ENCODE measurements at places on chromosomes 11 and 22. TPM values are rescaled to one million over a fixed set of nuclear protein-coding genes. Genes with fewer than 3 reads are reported as not detected.
A peak's percentile ranks its signal among the peaks of the same experiment; 100 is the strongest.

DNA sequence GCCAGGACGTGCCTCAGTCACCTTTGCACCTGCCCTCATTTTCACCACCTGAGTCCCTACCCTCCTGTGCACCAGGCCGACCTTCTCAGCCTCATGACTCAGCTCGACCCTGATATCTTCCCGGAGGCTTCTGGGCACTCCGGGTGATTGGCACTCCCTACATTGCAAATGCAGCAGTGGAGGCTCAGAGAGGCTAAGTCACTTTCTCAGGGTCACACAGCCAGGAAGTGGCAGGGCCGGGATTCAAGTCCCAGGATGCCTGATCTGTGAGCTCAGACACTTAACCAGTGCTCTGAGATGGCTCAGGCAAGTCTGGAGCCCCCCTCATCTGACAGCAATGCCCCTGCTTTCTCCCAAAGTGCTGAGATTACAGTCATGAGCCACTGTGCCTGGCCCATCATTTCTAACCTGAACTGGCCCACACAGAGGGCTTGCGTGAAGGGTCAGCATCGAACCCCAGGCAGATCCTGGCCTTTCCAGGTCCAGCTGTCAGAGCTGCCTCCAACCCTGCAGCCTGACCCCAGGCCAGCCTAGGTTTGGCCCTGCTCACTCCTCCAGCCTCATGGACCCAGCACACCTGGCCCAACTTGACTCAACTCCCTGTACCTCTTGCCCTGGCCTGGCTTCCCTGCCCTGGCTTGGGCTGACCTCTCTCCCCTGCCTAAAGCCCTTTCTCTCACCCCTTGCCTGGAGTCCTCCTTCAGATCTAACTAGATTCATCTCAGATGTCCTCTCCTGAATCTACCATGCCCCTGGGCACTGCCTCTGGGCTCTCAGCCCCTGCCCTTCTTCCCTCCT is 40.7 kb upstream of the RTL6 start:
- DNase-seq: no peak

DNA sequence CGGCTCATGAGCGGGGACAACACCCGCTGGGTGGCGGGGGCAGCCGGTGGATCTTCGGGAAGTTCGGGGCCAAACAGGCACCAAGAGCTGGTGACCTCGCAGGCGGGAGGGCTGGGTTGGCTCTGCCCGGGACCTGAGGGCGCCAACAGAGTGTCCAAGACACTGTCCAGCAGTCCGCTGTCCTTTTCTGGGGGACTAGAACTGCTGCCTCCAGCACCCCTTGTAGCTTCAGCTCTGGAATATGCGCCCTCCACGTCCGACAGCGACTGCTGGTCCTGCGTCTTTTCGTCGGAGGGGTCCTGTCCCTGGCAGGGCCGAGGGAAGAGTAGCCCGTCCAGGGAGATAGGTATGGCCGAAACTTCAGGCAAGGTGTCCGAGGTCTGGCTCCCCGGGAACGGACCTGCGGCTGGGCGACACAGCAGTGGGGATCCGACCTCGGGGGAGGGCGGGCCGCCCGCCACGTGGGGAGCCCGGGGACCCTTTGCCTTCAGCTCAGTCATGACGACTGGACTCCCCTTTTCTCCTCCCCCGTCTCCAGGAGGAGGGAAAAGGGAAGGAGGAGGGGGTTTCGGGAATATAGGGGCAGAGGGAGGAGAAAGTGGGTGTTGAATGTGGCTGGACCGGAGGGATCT is 926 bp downstream of the PGR start:
- peak; percentile 30 for DNase-seq

DNA sequence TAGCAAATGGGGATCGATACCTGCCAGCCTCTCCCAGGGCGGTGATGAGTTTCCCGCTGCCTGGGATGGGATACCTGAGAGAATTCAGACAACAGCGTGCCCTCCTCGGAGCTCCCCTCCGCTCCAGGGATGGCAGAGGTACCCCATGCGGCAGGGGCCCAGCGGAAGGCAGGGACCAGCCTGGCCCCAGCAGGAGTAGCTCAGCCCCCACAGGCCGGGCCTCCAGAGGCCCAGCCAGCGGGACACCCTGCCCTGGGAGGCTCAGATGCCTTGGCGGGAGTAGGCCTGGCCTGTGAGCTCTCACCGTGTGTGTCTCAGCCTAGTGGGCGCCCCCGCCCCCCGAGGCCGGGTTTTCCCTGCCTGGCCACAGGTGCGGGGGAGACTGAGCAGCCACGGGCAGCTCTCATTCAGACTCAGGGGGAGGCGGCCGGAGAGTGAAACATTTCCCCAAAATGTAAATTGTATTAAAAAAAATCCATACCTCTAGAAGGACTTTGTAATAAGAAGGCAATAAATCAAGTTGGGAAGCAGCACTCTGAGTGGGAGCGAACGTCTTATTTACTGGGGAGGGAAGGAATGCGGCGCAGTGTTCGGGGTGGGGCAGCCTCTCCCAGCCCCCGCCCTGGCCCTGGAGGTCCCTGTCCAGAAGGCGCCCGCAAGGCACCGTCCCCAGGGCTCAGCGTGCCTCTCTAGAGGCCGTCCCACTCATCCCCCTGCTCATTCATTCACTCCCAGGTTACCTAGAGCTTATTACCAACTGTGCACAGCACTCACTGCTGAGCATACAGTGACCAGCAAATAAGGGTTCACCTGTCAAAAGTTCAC is 888.0 kb downstream of the BRD1 start:
- DNase-seq: no peak

C22orf31 gene
- polyA plus RNA-seq: not detected

GRCh38 chr11:69598147-69598546 is 42.8 kb upstream of the CCND1 start:
- no peak for DNase-seq

IGLL1 gene
- polyA plus RNA-seq: 0.23 TPM

GRCh38 chr11:86418917-86419316 is 44.2 kb downstream of the CCDC81 start:
- DNase-seq: no peak

DNAL4 gene
- polyA plus RNA-seq: 8.3 TPM

UCP3 gene
- 0.21 TPM for polyA plus RNA-seq

DNA sequence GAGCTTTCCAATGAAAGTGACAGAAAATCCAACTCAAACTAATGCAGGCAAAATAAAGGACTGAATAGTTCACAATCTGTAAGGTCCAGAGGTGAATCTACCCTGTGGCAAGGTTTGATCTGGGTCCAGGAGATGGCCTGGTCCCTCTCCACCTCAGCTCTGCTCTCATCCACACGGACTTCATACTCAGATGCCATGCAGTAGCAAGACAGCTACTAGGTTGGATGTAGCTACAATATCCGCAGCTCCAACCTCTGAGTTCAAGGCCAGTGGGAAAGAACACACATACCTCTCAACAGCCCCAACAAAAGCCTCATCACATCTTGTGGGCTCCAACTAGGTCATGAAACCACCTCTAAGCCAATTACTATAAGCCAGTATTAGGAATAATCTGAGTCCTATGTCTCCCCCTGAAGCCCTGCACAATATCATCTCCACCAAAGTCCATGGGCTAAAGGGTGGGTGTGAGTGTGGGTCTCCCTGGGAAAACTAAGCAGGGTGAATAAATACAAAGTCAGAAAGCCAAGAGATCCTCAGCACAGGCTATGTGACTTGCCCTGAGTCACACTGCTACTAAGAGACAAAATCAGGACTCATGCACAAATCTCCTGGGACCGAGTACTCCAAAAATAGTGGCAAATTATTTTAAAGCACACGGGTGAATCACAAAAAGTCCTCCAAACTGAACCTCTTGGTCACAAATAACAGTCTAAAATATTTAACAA is 78.8 kb downstream of the LARGE1 start:
- DNase-seq: no peak

- no peak for DNase-seq
Observed at GRCh38 chr11:128690665-128691101, 3.2 kb upstream of the FLI1 start.

Measured in K562 (cell line).